ENCODE measurements at places on chromosomes 7 and 10.

- DNase-seq: no peak
Measured at GRCh38 chr7:42151309-42151708, 85.7 kb downstream of the GLI3 start.

DNA sequence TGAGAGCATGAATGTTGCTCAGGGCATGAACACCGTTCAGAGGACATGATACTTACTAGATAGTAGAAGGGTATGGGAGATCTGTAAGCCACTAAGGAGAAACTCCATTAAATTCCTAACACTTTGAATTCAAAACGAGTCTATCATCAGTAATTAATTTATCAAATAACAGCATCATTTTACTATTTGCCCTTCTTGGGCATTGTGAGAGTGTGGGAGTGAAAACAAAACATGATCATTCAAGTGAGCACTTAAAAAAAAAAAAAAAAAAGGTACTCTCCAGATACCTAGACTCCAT, 20.5 kb upstream of the ASB15 start:
- DNase-seq: no peak

- DNase-seq: no peak
Measured at GRCh38 chr7:1508277-1508758, 4.1 kb upstream of the INTS1 start.

DNA sequence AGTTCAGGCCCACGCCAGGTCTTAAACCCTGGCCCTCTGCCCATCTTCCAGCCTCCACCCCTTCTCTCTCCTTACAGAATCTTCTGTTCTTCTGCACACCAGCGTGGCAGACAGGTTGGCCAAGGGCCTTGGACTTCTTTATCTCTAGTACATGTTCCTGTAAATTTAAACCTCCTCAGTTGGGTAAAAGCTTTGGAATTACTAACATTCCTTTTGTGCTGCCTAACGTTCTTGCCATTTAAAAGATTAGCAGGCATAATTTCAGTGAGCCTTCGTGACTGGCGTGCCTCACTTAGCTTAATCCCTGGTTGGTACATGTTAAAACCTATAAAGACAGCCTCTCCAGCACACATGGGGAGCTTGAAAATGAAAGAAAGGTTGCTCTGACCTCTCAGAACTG, 192.2 kb downstream of the CUX1 start:
- no peak for DNase-seq

DNA sequence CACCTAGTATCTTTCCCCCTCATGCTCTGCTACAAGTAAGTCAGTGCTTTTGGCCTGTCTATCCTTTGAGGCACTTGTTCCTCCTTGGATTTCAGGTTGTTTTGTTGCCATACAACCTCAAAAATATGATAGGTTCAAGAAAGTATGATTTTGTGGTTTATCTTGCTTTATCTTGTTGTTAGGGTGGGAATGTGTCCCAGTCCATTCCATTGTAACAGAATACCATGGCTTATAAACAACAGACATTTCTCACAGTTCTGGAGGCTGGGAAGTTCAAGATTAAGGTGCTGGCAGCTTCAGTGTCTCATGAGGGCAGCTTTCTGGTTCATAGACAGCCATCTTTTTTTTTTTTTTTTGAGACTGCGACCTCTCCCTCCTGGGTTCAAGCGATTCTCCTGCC, 72.1 kb downstream of the TMEM270 start:
- no peak for DNase-seq

GRCh38 chr7:95027234-95027872, 120.0 kb downstream of the PPP1R9A start:
- no peak for DNase-seq

DNA sequence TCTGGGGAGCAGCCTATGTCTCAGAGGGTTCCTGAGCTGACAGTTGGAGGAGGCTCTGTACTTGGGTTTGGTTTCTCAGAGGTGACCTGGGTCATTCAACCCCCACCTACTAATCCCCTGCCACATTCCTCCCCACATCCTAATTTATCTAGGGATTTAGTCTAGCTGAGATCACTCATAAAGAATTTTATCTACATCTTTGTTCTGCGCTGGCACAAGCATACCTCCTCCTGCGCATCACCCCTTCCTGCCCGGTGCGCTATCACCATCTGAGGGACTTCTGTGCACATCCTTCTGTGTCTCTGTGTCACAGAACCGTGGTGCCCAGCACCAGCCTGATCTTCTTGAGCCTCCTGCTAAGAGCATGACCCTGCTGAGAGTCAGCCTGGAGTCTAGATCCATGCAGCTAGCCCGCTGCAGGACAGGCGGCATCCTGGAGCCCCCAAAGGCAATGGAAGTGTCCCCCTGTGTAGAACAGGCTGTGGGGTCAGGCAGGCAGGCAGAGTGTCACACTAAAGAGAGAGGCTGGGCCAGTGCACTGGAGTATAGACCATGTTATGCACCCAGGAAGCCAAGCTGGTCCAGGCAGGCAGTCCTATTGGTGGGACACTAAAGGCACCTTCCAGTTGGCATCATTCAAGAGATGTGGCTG, 63.6 kb downstream of the ARHGAP22 start:
- no peak for DNase-seq

- no peak for DNase-seq
Measured at GRCh38 chr7:35869810-35870209, 69.0 kb downstream of the SEPTIN7 start.

GRCh38 chr7:89123871-89124270, 328.3 kb upstream of the TEX47 start:
- no peak for DNase-seq
